CD8-positive, alpha-beta memory T cell (primary cell): ENCODE measurements at places on chromosomes 1 and 21.

GRCh38 chr1:202017749-202018467, 7.5 kb downstream of the ELF3 start:
- H3K36me3 ChIP-seq = no peaks in the 10 kb centered on the region
- H3K27ac ChIP-seq = peak overlapping the region; percentile 24
- H3K4me3 ChIP-seq = no peak overlapping the region
- no peak for DNase-seq

DNA sequence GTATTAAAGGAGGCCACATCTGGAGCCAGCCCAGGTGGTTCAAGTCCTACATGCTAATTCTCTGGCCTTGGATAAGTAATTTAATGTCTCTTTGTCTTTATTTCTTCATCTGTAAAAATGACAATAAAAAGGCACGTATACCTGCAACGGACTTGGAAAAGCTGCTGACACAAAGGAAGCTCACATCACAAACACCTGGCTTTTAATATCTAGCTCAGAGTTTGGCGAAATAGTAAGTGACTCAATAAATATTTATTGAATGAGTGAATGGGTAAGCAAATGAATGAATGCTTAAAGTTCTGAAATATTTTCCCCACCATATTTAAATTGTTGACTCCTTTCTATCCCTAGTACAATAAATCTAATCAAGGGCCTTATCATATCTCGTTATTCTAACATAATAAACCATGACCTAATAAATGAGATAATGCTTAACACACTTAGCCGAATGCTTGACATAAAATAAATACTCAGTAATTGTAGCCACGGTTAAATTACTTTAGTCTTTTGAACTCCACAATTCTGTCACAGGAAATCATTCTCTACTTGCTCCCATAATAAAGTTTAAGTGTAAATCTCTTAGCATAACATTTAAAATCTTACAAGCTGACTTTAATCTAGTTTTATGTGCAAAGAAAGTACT, 74.7 kb upstream of the PALMD start:
- no peaks in the 10 kb centered on the region for H3K27me3 ChIP-seq
- no peak overlapping the region for H3K4me3 ChIP-seq
- DNase-seq = no peak
- H3K27ac ChIP-seq = no peak overlapping the region

GRCh38 chr1:182002570-182002969, 58.9 kb downstream of the ZNF648 start:
- H3K27ac ChIP-seq = no peak overlapping the region
- no peaks in the 10 kb centered on the region for H3K4me1 ChIP-seq
- no peaks in the 10 kb centered on the region for H3K27me3 ChIP-seq
- no peak for DNase-seq
- no peak overlapping the region for H3K4me3 ChIP-seq
- no peaks in the 10 kb centered on the region for H3K36me3 ChIP-seq

GRCh38 chr1:243268751-243269460, 13.1 kb downstream of the SDCCAG8 start:
- no peak overlapping the region for H3K4me3 ChIP-seq
- no peak for DNase-seq
- peak overlapping the region; percentile 63 for H3K27ac ChIP-seq
- H3K36me3 ChIP-seq = no peaks in the 10 kb centered on the region
- H3K27me3 ChIP-seq = no peaks in the 10 kb centered on the region
- H3K4me1 ChIP-seq = no peaks in the 10 kb centered on the region

DNA sequence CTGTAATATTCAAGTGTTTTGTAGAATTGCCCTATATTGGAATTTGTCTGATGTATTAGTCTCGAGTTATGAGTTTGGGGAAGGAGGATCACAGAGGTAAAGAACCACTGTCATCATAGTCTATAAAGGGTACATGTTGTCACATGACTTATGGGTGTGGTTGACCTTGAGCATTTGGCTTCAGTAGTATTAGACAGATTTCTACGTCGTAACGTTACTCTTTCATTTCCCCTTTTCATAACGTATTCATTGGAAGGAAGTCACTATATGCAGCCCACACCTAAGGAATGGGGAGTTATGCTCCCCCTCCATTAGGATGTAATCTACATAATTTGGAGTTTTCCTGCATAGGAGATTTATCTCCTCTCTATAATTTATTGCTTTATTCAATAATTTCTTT, 110.1 kb upstream of the VAV3 start:
- peaks cover 40% of the 10 kb centered on the region for H3K4me1 ChIP-seq
- no peaks in the 10 kb centered on the region for H3K27me3 ChIP-seq
- no peak overlapping the region for H3K27ac ChIP-seq

- DNase-seq = no peak
- H3K4me3 ChIP-seq = no peak overlapping the region
- H3K36me3 ChIP-seq = no peaks in the 10 kb centered on the region
- H3K4me1 ChIP-seq = no peaks in the 10 kb centered on the region
- H3K27ac ChIP-seq = no peak overlapping the region
Observed at GRCh38 chr1:162056043-162056442, 13.4 kb upstream of the NOS1AP start.

GRCh38 chr1:145959957-145960467, 2.2 kb upstream of the LIX1L start:
- DNase-seq = no peak
- no peaks in the 10 kb centered on the region for H3K36me3 ChIP-seq
- H3K27me3 ChIP-seq = no peaks in the 10 kb centered on the region
- H3K4me1 ChIP-seq = peaks cover 64% of the 10 kb centered on the region
- no peak overlapping the region for H3K27ac ChIP-seq

DNA sequence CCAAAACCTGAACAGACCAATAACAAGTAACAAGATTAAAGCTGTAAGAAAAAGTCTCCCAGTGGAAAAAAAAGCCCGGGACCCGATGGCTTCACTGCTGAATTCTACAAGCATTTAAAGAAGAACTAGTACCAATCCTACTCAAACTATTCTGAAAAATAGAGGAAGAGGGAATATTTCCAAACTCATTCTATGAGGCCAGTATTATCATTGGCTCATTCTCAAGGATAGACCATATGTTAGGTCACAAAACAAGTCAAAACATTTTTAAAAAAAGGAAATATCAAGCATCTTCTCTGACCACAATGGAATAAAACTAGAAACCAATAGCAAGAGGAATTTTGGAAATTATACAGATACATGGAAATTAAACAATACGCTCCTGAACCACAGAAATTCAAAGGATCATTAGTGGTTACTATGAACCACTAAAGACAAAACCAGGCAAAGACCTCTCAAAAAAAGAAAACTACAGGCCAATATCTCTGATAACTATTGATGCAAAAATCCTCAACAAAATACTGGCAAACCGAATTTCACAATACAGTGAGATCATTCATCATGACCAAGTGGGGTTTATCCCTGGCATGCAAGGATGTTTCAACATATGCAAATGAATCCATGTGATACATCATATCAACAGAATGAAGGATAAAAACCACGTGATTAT, 13.9 kb upstream of the IL20 start:
- H3K27ac ChIP-seq = no peak overlapping the region
- no peaks in the 10 kb centered on the region for H3K36me3 ChIP-seq
- H3K4me1 ChIP-seq = no peaks in the 10 kb centered on the region
- DNase-seq = no peak

DNA sequence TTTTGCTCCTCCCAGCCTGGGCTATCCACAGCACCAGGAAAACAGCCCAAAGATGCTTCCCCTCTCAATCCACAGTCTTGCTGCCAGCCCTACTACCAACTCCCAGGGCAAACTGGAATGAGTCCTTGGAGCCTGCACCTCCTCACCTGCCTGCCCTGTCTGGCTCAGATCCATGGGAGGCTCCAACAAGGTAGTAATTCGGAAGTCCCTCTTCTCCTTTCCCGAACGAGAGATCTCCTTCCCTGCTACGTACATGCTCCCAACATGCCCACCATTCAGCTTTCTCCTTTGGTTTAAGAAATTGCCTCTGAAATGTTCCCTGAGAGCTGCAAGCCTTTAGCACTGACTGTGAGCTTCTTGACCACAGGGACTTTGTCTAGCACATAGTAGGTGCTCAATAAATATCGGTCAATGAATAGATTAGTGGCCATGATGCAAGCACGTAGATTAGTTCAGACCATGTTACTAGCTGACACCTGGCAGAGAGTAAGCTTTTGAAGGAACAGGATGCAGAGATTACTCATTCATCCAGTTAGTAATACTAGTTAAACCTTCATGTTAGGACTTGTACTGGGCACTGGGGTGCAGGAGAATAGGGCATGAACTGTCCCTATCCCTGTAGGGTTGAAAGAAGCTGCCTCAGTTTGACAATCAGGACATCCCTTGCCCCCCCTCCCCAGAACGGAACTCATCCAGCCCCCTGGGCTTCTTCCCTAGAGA, 80.1 kb downstream of the DISP3 start:
- H3K27ac ChIP-seq = no peak overlapping the region
- no peak for DNase-seq
- H3K36me3 ChIP-seq = no peaks in the 10 kb centered on the region
- no peaks in the 10 kb centered on the region for H3K4me1 ChIP-seq

GRCh38 chr1:147562819-147563218, 21.5 kb downstream of the BCL9 start:
- no peak overlapping the region for H3K27ac ChIP-seq
- no peak for DNase-seq
- H3K4me3 ChIP-seq = no peak overlapping the region
- H3K4me1 ChIP-seq = no peaks in the 10 kb centered on the region
- no peaks in the 10 kb centered on the region for H3K36me3 ChIP-seq

- H3K4me1 ChIP-seq = no peaks in the 10 kb centered on the region
- no peak overlapping the region for H3K4me3 ChIP-seq
- H3K27ac ChIP-seq = no peak overlapping the region
- DNase-seq = no peak
- no peaks in the 10 kb centered on the region for H3K36me3 ChIP-seq
Observed at GRCh38 chr1:113456967-113457366, 66.7 kb downstream of the MAGI3 start.

GRCh38 chr1:29563571-29563970, 327.2 kb downstream of the PTPRU start:
- no peak overlapping the region for H3K4me3 ChIP-seq
- H3K27me3 ChIP-seq = no peaks in the 10 kb centered on the region
- H3K27ac ChIP-seq = no peak overlapping the region
- DNase-seq = no peak
- H3K4me1 ChIP-seq = no peaks in the 10 kb centered on the region

DNA sequence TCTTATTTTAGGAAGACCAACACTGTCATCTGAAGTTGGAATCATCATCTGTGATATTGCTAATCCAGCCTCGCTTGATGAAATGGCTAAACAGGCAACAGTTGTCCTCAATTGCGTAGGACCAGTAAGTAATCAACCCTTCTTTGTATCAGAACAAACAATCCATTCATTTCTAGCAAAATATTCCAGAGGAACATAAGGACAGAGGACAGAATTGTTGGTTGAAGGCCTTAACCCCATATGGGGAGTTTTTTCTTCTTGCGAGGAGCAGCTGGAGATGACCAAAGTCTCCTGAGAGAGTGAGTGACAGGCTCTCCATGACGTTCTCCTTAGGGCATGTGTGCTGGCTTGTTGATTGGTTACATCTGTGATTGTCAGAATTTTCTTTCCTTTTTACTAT, 2.7 kb downstream of the SCCPDH start:
- no peaks in the 10 kb centered on the region for H3K36me3 ChIP-seq
- no peak for DNase-seq
- H3K4me3 ChIP-seq = no peak overlapping the region
- H3K27me3 ChIP-seq = no peaks in the 10 kb centered on the region
- no peak overlapping the region for H3K27ac ChIP-seq

DNA sequence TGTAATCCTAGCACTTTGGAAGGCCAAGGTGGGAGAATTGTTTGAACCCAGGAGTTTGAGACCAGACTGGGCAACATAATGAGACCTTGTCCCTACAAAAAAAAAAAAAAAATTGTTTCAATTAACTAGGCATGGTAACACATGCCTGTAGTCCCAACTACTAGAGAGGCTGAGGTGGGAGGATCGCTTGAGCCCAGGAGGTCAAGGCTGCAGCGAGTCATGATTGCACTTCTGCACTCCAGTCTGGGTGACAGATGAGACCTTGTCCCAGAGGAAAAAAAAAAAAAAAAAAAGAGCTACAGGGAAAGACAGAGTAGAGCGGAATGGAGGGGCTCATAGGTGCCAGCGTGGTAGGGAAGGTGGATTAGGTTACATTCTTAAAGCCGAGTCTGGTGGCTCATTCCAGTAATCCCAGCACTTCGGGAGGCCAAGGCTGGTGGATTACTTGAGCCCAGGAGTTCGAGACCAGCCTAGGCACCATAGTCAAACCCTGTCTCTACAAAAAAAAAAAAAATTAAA, 21.0 kb upstream of the PADI6 start:
- H3K4me1 ChIP-seq = peaks cover 8% of the 10 kb centered on the region
- no peak overlapping the region for H3K27ac ChIP-seq
- no peak for DNase-seq
- no peaks in the 10 kb centered on the region for H3K36me3 ChIP-seq
- no peaks in the 10 kb centered on the region for H3K27me3 ChIP-seq

DNA sequence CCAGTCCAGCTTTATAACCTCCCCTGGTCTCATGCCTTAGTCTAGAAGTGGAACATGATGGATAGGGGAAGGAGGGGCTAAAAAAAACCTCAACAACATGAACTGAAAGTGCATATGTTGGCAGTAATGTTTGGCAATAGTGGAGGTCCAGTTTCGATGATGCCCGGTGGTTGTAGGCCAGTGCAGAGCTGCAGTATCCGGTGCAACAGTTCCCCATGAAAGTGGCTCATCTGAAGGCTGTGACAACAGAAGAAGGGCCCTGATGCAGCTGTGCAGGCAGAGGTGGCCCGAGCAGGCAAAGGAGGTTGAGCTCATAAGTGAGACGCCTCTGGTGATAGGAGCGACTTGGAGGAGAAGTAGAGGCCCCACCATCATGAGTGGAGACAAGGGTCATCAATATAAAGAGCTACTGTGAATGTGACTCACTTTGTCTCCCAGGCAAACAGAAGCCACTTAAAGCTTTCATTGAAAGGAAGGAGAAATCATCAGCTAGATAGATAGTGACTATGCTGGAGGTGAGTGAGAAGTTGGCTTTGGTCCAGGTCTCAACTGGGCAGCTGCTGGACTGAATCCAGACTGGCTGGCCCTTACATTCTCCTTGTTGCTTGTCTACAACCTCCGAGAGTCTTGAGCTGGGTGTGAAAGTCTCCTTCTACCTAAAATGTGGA, 10.2 kb upstream of the CREG1 start:
- H3K4me3 ChIP-seq = no peak overlapping the region
- no peak overlapping the region for H3K27ac ChIP-seq
- DNase-seq = no peak
- no peaks in the 10 kb centered on the region for H3K27me3 ChIP-seq
- H3K4me1 ChIP-seq = no peaks in the 10 kb centered on the region

GRCh38 chr1:218659911-218660677, 315.0 kb downstream of the TGFB2 start:
- H3K36me3 ChIP-seq = no peaks in the 10 kb centered on the region
- H3K4me1 ChIP-seq = no peaks in the 10 kb centered on the region
- no peaks in the 10 kb centered on the region for H3K27me3 ChIP-seq
- H3K4me3 ChIP-seq = no peak overlapping the region
- no peak for DNase-seq
- H3K27ac ChIP-seq = no peak overlapping the region

GRCh38 chr21:41141031-41141457, 26.9 kb upstream of the BACE2 start:
- no peak overlapping the region for H3K27ac ChIP-seq
- no peaks in the 10 kb centered on the region for H3K36me3 ChIP-seq
- H3K4me3 ChIP-seq = no peak overlapping the region
- no peak for DNase-seq
- H3K4me1 ChIP-seq = no peaks in the 10 kb centered on the region
- no peaks in the 10 kb centered on the region for H3K27me3 ChIP-seq
